Small intestine (tissue), 16 donors: ENCODE measurements at places on chromosomes 12 and 14. TPM values are rescaled to one million over a fixed set of nuclear protein-coding genes. Genes with fewer than 3 reads are reported as not detected.

POTEG gene
- not detected for polyA plus RNA-seq

- no peaks in the 10 kb centered on the region for H3K36me3 ChIP-seq
- DNase-seq, result no peak
- H3K27me3 ChIP-seq, result no peaks in the 10 kb centered on the region
- H3K4me1 ChIP-seq, result peaks cover 42% of the 10 kb centered on the region
- peak overlapping the region; percentile 98 for H3K27ac ChIP-seq
Observed at GRCh38 chr14:73783107-73783727, 68.4 kb upstream of the PTGR2 start.

DPY19L2 gene
- polyA plus RNA-seq, result 8.0 TPM

DNA sequence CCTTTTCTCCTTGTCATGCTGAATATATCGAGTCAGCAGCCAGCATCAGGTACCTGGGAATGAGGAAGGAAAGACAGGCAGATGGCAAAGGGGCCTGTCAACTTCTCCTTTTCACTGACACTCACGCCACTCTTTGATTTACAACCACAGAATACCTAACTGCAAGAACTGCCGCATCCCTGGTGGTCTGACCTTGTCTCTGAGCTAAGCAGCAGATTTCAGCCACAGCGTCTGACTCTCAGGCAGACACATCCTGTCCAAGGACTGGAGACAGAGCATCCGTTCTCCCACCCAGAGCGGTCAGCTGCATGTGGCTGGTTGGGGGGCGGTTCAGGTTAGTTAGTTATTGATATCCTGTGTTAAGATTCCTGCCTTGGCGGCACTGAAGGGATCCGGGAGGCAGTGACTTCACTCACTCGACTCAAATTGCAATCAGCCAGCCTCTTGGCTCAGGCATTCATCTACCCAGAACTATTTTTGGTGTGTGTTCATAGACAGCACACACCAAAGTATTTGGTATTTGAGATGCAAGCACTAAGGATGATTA lies 11.2 kb upstream of the MAP1LC3B2 start:
- no peak overlapping the region for H3K27ac ChIP-seq
- H3K27me3 ChIP-seq, result no peaks in the 10 kb centered on the region
- no peak for DNase-seq
- no peak overlapping the region for H3K4me3 ChIP-seq

- H3K4me1 ChIP-seq, result no peaks in the 10 kb centered on the region
- no peak for DNase-seq
- no peaks in the 10 kb centered on the region for H3K27me3 ChIP-seq
- no peak overlapping the region for H3K4me3 ChIP-seq
- H3K27ac ChIP-seq, result no peak overlapping the region
Observed at GRCh38 chr12:46671102-46671501, 154.7 kb downstream of the SLC38A4 start.
